SJSA1 (cell line): ENCODE measurements at places on chromosomes 3 and 15. TPM values are rescaled to one million over a fixed set of nuclear protein-coding genes. Genes with fewer than 3 reads are reported as not detected.

- DNase-seq = no peak
Measured at GRCh38 chr3:46917257-46917656, 39.7 kb downstream of the PTH1R start.

The CHRM5 gene
- 0.11 TPM in 1 of 2 replicates, not detected in the other for total RNA-seq

DNA sequence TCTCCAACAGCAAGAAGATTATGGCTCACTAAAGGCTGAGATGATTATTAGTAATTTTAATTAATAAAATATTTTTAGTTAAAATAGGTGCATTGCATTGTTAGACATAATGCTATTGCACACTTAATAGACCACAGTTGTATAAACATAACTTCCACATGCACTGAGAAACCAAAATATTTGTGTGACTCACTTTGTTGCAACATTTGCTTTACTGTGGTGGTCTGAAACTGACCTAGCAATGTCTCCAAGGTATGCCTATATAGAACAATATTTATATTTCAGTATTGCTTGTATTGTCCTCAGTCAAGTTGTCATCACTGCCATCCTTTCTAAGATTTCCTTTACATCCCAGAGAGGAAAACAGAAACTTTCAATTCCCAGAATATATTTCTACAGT is 1215.2 kb downstream of the SI start:
- no peak for DNase-seq

DNA sequence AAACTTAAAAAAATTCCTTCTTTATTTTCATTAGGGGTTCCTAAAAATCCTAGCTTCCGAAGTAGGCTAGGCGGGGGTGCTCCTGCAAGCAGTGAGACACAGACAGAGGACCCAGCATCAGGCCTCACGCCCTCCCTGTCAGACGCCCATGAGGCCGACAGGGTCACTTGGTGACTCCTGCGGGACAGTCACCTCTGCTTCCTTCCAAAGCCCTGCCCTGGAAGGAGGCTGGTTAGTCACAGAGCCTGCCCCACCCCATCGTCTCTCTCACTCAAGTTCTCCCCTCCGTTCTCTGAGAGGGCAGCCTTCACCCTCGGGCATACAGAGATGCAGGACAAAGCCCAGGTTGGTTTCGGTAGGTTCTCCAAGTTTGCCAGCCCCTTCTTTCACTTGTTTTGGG is 38.6 kb downstream of the EHD4 start:
- DNase-seq = no peak

DNA sequence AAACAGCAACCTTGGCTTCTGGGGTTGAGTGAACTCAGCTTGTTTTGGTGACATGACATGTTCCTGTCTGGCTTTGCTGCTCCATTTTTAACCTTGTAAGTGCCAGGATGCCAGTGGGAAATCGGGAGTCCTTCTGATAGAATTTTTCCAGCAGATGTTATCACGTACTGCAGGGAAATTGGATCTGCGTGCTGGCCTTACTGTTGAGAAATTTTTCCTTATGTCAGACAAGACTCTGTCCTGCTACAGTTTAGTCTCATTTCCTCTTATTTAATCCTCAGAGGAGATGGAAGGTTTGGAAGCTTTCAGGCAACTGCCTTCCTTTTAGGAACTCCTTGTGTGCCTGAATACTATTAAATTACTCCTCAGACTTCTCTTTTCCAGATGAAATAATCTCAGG is 80.6 kb downstream of the PGPEP1L start:
- no peak for DNase-seq

DNA sequence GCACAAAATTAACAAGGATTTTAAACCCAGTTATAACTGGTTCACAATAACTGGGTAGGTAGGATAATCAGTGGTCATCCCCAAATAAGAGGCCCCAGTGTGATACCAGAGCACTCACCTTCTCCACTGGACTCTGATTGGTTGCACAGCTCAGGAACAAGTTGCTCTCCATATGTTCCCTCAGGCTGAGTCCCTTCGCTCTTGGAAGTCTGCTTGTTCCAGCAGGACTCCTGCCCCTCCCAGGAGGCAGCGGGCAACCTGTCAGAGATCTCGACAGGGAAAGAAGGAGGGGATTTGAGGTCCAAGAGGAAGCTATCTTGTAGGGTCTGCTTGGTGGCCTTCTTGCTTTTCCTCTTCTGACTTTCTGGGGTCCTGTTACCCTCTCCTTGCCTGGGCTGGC is 51.6 kb upstream of the HEG1 start:
- no peak for DNase-seq

DNA sequence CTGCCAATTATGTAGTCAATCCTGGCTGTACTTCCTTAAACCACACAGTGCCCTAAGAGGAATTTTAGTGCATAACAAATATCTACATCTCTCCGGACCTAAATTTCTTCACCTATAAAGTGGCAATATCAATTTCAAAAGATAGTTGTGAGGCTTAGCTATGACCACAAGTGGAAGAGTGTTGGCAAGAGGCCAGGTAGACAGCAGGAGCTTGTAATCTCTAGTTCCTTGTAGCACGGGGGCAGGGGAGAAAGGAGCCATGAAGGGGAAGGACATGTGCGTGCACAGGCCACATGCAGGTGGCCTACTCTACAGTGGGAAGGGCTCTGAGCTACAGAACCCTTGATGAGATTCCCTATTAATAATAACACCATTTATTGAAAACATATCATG is 269.7 kb downstream of the ABHD5 start:
- no peak for DNase-seq

The RASGRF1 gene
- 0.24 TPM in 1 of 2 replicates, not detected in the other for total RNA-seq

DNA sequence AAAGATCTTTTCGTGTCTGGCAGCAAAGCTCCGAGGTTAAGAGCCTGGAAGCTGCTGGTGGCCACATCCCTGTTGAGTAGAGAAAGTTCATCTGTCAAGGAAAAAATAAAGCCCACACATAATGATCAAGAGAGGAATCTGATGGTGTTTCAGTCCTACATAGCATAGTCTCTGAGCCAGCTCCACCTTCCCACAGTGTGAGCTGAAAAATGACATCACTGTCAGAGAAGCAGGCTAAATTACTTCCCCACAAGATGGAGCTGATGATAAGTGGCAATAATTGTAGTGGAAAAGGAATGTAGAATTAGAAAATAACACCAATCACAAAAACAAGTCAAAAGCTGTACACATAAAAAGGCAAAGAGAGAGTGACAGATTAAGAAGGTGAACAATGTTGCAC is 84.5 kb downstream of the AQP9 start:
- DNase-seq = no peak

GRCh38 chr3:119557877-119558269 is 1.5 kb downstream of the CD80 start:
- no peak for DNase-seq

DNA sequence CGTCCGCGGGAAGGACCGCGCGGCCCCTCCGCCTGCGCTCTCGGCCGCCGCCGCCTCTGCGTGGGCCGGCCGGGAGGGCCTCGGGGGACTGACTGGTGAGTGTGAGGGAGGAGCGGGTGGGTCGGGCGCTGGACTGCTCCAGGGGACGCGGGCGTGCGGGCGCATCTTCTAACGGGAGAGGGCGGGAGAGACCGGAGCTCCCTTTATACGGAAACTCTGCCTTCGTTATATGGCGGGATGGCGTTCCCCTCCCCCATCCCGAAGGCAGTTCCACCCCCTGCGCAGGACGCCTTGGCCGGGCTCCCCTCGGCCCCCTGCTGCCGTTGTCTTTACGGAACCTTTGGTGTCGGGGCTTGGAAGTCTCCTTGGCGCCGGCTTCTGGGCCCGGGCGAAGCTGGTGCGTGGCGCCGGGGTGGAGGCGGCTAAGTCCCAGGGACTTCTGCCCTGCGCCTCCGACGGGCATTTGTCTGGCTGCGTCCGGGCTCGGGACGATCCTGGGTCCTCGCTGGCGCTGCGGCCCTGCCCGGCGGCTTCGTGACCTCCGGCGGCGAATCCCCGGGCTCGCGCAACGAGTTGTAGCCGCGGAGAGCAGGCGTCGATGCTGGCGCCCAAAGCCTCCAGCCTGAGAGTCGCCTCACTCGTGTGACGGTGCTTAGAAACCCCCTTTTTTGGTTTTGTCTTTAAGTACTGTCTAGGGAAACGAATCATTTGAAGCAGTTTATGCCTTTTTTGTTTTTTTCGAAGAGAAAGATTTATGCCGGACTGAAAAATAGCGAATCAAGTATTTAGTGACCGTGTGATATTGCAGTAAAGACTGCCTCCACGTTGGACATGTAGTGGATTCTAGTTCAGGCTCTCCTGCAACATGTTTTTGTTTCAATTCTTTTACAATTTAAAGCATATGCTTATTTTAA is 623 bp downstream of the ZNF639 start:
- DNase-seq = peak; percentile 77

DNA sequence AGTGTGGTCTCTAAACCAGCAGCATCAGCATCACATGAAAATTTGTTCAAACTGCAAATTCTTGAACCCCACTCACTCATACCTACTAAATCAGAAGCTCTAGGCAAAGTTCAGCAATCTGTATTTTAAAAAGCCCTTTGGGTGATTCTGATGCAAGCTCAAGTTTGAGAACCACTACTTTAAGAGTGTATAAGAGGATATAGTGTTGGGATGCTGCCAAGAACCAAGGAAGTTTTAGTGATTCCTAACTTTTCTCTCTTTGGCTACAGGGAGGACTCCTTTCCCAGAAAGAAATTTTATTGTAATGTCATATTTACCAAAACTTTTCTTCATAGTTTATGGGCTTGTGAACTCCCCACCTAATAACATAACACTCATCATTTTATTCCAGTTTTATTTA is 422.2 kb downstream of the TBC1D5 start:
- DNase-seq = no peak

GRCh38 chr3:99218468-99218867 is 317.0 kb upstream of the DCBLD2 start:
- no peak for DNase-seq

The HES1 gene
- 39.2 and 44.1 TPM in 2 replicates for total RNA-seq

GRCh38 chr3:15959434-15959811 is 161.6 kb upstream of the ANKRD28 start:
- no peak for DNase-seq

The CTDSPL2 gene
- 79.8 and 135 TPM in 2 replicates for total RNA-seq

DNA sequence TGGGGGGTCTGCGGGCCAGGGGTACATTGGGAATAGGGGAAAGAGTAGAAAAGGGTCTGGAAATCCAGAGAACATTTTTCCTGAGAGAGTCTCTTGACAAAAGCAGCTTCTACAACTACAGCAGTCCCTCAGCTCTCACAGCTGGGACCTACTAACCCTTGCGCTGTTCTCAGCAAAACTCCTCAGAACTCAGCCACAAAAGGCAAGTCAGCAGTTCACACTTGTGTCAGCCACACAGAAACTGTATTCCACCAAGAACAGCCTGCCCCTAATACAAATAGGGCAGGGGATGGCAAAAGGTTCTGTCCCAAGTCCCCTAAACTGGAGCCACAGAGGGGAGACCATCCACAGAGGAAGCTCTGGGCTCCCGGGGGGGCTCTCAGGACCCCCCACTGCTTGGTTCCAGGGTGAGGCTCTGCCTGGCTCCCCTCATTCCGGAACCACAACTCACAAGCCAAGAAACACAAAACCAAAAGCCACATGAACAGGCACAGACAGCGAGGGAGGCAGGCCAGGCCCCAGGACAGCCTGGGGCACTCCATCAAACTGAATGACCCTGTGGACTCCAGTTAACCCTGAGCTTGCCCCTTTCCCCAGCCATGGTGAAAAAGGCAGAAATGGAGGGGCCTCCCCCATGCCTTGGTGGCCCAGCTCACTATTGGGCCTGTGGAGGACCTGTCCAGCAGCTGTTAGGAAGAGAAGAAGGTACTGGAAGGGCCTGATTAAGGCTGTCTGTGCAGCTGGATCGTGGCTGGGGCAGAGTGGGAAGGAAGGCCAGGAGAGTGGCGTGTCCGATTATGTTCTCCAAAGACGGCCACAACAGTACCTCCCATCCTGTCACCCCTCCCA is 162.0 kb downstream of the CHSY1 start:
- DNase-seq = no peak

DNA sequence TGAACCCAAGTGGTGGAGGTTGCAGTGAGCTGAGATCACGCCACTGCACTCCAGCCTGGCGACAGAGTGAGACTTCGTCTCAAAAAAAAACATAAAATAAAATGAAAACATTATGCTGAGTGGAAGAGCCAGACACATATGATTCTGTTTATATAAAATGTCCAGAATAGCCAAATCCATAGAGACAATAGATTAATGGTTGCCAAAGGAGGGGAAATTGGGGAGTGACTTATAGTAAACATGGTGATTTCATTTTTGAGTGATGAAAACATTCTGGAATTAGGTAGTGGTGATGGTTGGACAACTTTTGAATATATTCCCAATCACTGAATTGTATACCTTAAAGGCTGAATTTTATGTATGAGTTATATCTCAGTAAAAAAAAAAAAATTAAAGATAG is 172.0 kb upstream of the BFSP2 start:
- DNase-seq = no peak

- DNase-seq = no peak
Measured at GRCh38 chr3:185205865-185206264, 48.0 kb downstream of the EHHADH start.

GRCh38 chr3:42746455-42747450 is 26.3 kb downstream of the CCDC13 start:
- DNase-seq = peak; percentile 41

- no peak for DNase-seq
Measured at GRCh38 chr15:91921188-91921842, 67.8 kb downstream of the SLCO3A1 start.

- DNase-seq = no peak
Measured at GRCh38 chr3:21414506-21414905, 336.5 kb downstream of the ZNF385D start.

- no peak for DNase-seq
Measured at GRCh38 chr3:66485291-66485968, 15.4 kb downstream of the LRIG1 start.

- no peak for DNase-seq
Measured at GRCh38 chr3:72559385-72559784, 288.9 kb downstream of the SHQ1 start.

- DNase-seq = no peak
Measured at GRCh38 chr3:168093229-168093628, 2.5 kb downstream of the GOLIM4 start.

GRCh38 chr3:44132061-44132460 is 109.6 kb upstream of the TOPAZ1 start:
- no peak for DNase-seq

GRCh38 chr3:149494759-149495580 is 20.5 kb downstream of the TM4SF4 start:
- no peak for DNase-seq

The TRANK1 gene
- total RNA-seq = 0.91 and 2.4 TPM in 2 replicates

The CNTN4 gene
- total RNA-seq = not detected in 2 replicates

The RTP1 gene
- not detected in 2 replicates for total RNA-seq

The ANAPC13 gene
- 81.9 and 109 TPM in 2 replicates for total RNA-seq

DNA sequence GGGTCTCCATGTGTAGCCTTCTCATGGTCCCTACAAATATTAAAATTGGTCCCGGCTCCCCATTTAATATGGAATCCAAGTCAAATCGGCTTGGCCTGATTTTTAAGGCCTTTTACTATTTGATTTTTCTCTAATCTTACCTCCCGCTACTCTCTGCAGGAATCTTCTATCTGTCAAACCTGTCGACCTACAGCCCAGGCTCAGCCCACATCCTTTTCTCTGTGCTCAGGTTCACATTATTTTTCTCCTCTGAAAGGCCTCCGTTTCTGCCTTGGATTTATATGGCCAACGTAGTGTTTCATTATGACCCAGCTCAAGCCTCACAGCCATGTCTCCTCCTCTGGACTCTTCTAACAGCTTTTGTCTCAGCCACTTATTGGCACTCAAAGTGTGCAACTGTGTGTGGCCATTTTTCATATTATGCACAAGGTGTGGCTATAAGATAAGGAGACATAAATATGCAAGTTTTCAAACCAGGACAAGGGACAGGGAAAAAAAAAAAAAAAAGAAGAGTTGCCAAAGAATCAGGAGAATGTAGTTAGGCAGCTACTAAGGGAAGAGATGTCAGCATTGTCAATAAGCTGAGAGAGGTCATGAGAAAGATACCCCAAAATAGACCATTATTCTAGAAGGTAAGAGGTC is 2.1 kb upstream of the GLCE start:
- DNase-seq = no peak
